Vagina (tissue), 2 donors: ENCODE measurements at places on chromosomes 11 and 22.

GRCh38 chr11:70301721-70302418 is 31.4 kb downstream of the PPFIA1 start:
- no peaks in the 10 kb centered on the region for H3K27me3 ChIP-seq
- H3K36me3 ChIP-seq = no peaks in the 10 kb centered on the region
- H3K4me1 ChIP-seq = peaks cover 19% of the 10 kb centered on the region
- H3K4me3 ChIP-seq = no peak overlapping the region

DNA sequence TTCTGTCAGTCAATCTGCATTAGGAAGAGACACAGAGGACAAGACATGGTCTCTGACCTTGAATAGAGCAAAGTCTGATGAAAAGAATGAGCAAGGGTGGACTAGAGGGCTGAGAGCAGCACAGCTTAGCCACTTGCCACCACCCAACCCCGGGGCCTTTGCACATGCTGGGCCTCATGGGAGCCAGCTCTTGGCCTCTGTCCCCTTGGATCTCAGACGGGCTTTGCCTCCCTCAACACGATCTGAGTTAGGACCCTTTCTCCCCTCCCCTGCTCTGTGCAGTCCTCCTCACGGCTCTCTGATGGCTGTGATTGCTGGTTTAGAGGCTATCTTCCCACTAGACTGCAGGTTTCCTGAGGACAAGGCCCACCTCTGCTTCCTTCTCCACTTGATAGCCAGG is 131.6 kb upstream of the B3GAT1 start:
- no peak overlapping the region for H3K27ac ChIP-seq
- DNase-seq = peak; percentile 77
- H3K36me3 ChIP-seq = no peaks in the 10 kb centered on the region
- no peak overlapping the region for H3K4me3 ChIP-seq
- H3K4me1 ChIP-seq = no peaks in the 10 kb centered on the region

DNA sequence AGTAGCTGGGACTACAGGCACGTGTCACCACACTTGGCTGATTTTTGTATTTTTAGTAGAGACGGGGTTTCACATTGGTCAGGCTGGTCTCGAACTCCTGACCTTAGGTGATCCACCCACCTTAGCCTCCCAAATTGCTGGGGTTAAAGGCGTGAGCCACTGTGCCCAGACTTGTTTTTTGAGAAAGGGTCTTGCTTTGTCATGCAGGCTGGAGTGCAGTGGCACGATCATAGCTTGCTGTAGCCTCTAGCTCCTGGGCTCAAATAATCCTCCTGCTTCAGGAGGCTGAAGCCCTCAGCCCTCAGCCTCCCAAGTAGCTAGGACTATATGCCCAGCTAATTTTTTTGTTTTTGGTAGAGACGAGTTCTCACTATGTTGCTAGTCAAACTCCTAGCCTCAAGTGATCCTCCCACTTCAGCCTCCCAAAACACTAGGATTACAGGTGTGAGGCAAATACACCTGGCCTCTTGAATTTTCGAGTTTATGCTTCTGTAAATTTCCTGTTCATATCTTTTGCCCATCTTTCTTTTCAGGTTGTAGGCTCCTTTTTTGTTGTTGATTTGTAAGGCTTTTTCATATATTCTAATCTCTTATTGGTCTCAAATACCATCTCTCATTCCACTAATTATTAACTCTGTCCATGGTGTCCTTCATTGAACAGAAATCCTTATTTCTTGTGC is 3.4 kb upstream of the RBM4B start:
- peaks cover 27% of the 10 kb centered on the region for H3K4me1 ChIP-seq
- DNase-seq = no peak
- H3K27me3 ChIP-seq = no peaks in the 10 kb centered on the region
- H3K4me3 ChIP-seq = no peak overlapping the region
- no peak overlapping the region for H3K27ac ChIP-seq

DNA sequence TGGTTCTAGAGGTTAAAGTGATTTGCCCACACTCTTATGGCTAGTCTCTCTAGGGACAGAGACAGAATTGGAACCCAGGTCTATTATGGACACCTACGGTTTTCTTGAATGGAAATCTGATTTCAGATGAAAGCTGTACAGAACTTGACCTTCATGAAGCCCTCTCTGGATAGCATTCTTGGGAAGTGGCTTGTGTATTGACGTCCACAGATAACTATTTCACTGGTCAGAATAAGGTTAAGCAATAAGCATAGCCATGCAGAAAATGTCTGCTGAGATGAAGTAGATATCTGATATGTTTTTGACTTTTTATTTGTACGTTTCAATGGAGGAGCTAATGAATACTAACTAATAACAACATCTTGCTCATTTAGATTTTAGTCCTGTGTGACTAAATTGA is 1.1 kb downstream of the TLCD5 start:
- H3K36me3 ChIP-seq = no peaks in the 10 kb centered on the region
- no peaks in the 10 kb centered on the region for H3K27me3 ChIP-seq
- H3K27ac ChIP-seq = peak overlapping the region; percentile 89
- DNase-seq = no peak
- H3K4me1 ChIP-seq = peaks cover 25% of the 10 kb centered on the region

DNA sequence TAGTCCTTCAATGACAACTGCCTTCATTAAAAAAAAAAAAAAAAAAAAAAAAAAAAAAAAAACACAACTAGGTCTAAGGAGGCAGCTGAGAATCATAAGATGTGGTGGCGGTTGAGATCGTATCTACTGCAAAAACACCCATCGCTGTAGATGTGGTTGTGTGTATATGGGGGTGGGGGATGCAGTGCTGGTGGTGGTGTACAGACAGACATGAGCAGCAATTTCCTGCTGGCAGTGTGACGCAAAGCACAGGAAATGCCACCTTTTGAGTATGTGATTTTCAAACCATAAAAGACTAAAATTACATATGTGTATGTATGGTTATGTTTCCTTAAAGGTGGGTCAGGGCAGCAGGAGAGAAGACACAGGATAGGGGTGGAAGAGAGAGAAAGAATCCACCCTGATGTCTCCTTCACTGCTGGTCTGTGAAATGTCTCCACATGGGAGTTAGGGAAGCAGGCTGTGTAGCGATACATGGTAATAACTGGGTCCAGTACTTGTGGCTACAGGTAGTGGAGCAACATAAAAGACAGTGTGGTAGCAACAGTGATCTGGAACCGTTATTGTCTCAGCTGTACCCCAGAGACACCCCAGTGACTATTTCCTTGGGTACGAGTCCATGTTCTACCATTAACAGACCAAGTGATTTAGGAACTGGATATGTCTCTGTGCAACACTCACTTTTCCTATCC is 57.9 kb downstream of the SYTL2 start:
- no peak overlapping the region for H3K27ac ChIP-seq
- no peak overlapping the region for H3K4me3 ChIP-seq
- H3K36me3 ChIP-seq = no peaks in the 10 kb centered on the region

DNA sequence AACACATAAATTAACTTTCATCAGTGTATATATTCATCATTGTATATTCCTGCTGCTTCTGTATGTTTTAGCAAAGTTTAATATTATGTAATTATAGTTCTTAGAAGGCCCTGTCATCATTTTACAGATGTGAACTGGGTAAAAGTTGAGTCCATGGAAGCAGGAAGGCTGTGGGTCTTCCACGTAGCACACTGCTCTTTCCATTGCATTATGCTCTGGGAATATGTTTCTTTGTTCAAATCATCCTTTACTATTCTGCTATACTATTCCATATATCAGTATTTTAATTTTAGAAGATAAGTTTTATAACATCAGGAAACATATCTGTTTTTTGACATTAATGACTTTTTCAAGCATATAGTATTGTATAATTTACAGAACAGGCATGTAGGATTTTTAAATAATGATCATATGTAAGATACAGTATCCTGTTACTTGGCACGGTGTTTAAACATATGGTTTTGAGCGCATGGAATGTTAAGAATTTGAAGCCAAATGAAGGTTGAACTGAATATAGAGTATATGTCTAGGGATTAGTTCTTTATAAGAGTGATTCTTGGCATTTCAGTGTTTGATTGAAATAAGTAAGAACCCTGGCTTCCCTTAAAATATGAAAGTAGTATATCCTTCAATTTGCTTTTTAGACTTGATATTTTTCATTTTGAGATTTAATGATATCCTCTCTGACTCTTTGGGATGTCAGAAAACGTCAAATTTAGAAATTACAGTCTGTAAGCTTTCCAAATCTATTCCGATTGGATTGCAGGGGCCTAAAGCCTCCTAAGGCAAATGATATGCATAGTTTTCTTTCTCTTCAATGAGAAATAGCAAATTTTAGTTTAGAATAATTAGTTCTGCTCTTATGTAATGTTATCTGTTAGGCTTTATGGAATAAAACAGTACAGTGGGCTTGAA is 8.6 kb downstream of the CCDC81 start:
- H3K36me3 ChIP-seq = no peaks in the 10 kb centered on the region
- no peaks in the 10 kb centered on the region for H3K27me3 ChIP-seq
- DNase-seq = no peak
- H3K4me3 ChIP-seq = no peak overlapping the region
- no peaks in the 10 kb centered on the region for H3K4me1 ChIP-seq

DNA sequence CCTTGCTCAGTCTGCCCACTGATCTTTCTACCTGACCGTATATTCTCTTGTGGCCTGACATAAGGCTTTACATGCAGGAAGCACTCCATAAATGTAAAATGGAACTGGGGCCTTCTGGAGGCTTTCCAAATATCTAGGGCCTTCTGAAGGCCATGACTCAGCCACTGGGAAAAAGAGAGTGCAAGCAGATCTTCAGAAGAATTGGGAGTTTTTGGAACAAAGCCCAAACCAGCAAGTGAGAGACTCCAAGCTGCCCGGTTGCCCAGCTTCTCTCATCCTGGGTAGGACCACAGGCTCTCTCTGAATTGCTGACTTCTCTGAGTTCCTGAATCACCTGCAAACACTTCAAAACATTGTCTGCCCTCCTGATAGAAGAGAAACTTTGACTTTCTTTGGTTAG is 107.9 kb upstream of the BMAL1 start:
- no peak overlapping the region for H3K4me3 ChIP-seq
- H3K27me3 ChIP-seq = no peaks in the 10 kb centered on the region
- no peak overlapping the region for H3K27ac ChIP-seq
- peaks cover 11% of the 10 kb centered on the region for H3K4me1 ChIP-seq
- no peak for DNase-seq

GRCh38 chr11:30342736-30343166 is 19.8 kb downstream of the ARL14EP start:
- no peak for DNase-seq
- H3K36me3 ChIP-seq = no peaks in the 10 kb centered on the region
- H3K27me3 ChIP-seq = no peaks in the 10 kb centered on the region
- no peak overlapping the region for H3K4me3 ChIP-seq
- H3K4me1 ChIP-seq = no peaks in the 10 kb centered on the region

DNA sequence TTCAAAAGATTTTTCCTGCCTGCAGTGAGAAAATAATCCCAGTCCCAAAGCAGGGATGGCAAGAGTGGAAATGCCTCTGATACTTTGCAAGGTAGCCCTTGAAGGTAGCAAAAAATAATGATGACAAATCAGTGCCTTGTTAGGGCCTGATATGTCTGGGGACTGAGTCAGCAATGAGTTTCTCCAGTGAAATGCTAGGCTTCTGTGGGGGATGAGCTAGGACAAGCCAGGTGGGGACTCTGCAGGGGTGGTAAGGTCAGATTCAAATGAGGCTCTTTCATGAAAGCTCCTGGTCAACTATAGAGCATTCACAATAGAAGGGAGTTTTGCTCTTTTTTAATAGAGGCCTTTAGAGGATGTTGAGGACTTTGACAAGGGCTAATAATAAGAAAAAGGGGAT is 77.7 kb downstream of the ME3 start:
- H3K4me1 ChIP-seq = peaks cover 36% of the 10 kb centered on the region
- no peaks in the 10 kb centered on the region for H3K27me3 ChIP-seq
- H3K36me3 ChIP-seq = no peaks in the 10 kb centered on the region
- DNase-seq = no peak

DNA sequence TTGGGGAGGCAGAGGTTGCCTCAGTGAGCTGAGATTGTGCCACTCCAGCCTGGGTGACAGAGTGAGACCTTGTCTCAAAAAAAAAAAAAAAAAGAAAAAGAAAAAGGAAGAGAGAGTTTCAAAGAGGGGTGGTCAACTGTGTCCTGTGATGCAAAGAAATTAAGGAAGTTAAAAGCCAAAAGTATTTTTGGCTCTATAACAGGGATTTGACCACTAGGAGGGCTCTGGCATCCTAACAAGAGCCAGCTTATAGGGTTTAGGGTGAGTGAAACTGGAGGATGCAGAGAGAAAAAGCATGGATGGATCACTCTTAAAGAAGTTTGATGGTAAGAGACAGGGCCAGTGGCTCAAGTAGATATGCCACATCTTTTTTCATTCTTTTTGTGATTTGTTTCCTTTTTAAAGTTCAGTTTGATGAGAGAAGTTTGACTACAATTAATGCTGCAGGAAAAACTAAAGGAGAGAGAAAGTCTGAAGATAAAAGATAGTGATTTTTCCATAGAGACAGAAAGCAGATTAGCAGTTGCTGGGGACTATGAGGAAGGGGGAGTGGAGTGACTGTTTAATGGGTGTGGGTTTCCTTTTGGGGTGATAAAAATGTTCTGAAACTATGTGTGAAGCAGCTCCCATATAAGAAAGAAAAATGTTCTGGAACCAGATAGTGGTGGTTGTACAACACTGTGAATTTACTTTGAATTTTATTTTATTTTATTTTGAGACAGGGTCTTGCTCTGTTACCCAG is 11.1 kb upstream of the MICAL2 start:
- no peaks in the 10 kb centered on the region for H3K36me3 ChIP-seq
- no peaks in the 10 kb centered on the region for H3K27me3 ChIP-seq
- peaks cover 5% of the 10 kb centered on the region for H3K4me1 ChIP-seq
- H3K27ac ChIP-seq = no peak overlapping the region
